Osteoblast (primary cell): ENCODE measurements at places on chromosomes 7 and 10. TPM values are rescaled to one million over a fixed set of nuclear protein-coding genes. Genes with fewer than 3 reads are reported as not detected.

PFKP gene
- 71.6 and 80.0 TPM in 2 replicates for total RNA-seq

PDK4 gene
- 0.36 and 0.59 TPM in 2 replicates for total RNA-seq

APBB1IP gene
- total RNA-seq: 14.8 and 29.8 TPM in 2 replicates

HOXA1 gene
- 0.72 and 1.5 TPM in 2 replicates for total RNA-seq

CRHR2 gene
- total RNA-seq: not detected in 2 replicates

SLC29A4 gene
- total RNA-seq: 0.88 and 1.1 TPM in 2 replicates

TMEM229A gene
- not detected in 2 replicates for total RNA-seq
